ENCODE measurements at places on chromosomes 3 and 15.

DNA sequence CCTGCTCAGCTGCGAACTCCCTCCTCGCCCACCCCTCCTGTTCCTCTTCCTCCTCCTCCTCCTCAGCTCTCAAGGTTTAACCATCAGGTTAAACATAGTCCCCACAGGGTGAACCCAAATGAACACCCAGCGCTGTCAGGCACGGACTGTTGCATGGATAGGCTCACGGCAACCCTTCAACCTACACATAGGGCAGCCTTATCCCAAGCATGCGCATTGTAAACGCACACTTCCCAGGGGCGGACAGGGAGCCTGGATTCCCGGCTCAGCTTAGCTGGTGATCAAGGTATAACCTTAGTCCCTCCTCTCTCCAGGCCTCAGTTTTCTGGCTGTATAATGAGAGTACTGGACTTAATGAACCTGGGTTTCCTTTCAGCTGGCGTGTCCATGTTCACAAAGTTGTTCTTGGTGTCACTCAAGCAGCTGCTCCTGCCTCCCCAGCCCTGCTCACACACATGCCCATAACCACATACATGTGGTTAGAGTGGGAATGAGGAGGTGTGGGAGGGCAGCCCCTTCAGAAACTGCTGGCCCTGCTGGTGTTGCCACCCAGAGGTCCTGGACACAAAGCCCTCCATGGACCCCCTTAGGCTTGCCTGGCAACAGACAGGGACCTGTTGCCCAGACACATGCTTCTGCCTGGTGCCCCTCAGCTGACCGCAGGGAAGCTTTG, 20.9 kb upstream of the VPS33B start:
- DNase-seq = no peak

- DNase-seq = no peak
These were observed 76.8 kb upstream of the CHRNA7 start for GRCh38 chr15:31953478-31953877.

- no peak for DNase-seq
These were observed 7.8 kb downstream of the UROC1 start for GRCh38 chr3:126509597-126510307.

GRCh38 chr3:98961161-98962155, 60.0 kb upstream of the DCBLD2 start:
- DNase-seq = no peak

- DNase-seq = no peak
These were observed 33.6 kb upstream of the SEC13 start for GRCh38 chr3:10354361-10355015.

GRCh38 chr3:42898896-42899675, 6.9 kb upstream of the ZNF662 start:
- DNase-seq = no peak

- DNase-seq = no peak
These were observed 153.1 kb upstream of the DPH6 start for GRCh38 chr15:35698966-35699575.

DNA sequence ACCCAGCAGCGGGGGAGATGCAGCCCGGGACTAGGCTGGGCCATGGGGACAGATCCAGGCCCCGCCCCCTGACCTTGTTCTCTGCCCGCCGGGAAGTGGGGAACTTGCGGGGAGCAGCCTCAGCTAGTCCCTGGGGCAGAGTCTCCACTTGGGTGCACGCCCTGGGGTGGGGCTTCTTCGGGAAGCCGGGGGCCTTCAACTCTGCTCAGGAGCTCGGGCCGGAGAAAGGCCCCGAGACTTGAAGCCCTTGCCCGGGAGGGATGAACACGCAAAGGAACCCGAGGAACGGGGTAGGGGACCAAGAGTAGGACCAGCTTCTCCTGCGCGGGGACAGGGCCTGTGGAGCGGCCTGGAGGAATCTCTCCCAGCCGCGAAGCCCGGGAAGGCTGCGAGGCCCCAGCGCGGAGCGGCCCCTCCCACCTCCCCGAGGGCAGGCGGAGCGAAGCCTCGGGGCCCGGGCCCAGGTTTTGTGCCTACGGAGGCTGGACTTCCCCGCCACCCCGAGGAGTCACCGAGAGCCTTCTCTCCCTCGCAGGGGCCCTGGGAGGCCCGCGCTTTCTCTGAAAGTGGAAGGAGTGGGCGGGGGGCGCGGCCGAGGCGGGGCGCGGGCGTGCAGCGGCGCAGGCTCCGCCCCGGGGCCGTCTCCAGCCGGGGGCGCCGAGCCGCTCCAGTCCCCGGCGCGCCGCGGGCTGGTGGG, at the start of gene ITPKA:
TSS of gene ITPKA (plus strand) at position 670 of the 697 bp plus-strand sequence. CDS start 54 bp downstream, outside the sequence.
- peak; percentile 48 for DNase-seq

DNA sequence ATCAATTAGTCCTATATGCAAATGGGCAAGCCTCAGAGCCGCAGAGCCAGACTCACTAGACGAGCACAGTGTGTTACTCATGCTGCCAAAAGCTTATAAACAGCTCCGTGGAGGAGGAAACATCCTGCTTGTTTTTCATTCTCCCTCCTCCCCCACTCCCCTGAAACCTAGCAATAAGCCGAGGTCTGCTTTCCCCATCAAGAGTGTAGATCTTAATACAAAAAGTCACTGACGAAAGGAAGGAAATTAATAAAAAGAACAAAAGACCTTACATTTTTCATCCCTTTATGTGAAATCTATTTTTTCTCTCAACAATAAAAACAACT, 88.5 kb downstream of the XXYLT1 start:
- no peak for DNase-seq

DNA sequence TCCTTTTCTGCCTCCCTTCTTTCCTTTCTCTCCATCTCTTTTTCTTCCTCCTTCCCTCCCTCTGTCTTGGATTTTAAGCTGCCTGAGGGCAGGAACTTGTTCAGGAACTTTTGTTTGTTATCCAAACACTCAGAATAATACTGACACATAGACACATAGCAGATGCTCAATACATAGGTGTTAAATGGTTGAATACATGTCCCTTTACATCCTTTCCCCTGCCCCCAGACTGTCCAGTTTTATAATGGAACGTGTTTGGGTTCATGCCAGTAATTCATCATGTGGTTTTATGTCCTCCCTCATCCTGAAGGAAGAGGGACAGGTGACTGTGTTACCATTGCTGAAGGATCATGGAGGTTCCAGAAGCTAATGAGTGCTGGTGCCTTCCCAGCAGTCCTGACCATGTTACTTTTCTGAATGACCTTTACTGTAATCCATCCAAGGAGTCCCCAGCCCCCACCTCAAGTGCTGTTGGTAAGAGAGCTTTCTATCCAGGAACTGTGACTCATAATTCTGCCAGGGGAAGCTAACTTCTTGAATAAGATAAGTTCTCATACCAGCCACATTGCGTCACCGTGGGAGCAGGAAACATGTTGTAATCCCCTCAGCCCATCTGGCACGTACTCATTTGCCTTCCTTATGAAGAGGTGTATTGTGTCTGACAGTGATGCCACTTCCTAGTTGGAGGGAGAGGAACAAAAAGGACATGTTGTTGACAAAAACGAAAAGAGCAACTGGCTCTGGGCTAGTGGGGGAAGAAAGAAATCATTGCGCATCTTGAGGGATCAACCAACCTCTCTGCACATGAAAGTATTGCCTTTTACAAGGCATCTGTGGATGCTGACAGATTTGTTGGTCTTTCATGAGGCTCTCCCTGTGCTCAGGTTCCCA, 52.4 kb downstream of the IL1RAP start:
- no peak for DNase-seq

DNA sequence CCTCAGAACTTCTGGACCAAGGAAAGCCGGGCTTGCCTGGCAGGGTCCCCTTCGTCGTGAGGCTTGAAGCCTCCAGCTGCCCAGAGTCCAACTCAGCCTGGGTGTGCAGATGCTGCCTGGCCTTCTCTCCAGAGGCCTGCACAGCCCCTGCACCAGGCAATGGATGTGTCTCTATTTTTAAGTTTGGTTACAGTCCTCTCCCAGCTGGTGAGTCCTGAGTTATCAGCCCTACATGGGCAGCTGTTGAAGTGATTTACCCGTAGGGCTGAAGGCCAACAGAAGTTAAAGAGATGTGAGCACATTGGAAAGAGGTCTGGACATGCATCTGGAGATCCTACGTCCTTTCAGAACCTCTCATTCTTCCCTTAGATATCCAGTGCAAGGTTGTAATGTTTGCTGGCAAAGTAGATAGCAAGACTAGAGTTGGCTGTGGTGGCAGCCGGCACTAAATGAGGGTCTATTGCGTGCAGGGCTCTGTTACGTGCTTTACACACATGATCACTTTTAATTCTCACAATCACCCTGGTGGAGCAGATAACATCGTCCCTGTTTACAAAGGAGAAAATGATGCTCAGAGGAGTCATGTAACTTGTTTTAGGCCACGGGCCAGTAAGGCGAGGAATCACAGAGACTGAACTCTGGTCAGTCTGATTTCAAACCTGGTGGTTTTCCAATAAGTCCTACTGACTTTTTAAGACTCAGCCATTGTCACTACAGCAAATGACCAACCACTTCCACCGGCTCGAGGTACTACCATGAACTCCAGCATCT, 9.9 kb downstream of the FYCO1 start:
- DNase-seq = no peak

GRCh38 chr15:78051596-78051995, 25.9 kb downstream of the TBC1D2B start:
- DNase-seq = no peak

- DNase-seq = no peak
These were observed 21.8 kb downstream of the MGLL start for GRCh38 chr3:127800508-127800907.

DNA sequence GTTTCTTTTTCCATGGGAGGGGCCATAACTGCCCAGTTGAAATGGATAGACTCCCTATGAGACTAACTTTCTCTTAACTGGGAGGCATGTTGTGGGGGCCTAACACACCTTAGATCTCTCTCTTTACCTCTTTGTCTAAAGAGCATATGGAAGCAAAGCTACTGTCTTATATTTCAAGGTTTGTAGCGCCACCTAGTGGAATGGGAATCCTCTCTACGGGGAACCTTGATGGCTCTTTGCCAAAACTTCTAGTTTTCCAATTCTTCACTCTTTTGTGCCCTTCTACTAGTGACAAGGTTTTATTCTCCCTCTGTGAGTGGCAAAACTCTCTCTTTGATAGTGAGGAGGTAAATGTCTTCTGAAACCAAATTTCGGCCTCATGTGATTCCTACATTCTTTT, 1030.4 kb upstream of the CADM2 start:
- no peak for DNase-seq
